ENCODE measurements at places on chromosomes 7 and 10.

DNA sequence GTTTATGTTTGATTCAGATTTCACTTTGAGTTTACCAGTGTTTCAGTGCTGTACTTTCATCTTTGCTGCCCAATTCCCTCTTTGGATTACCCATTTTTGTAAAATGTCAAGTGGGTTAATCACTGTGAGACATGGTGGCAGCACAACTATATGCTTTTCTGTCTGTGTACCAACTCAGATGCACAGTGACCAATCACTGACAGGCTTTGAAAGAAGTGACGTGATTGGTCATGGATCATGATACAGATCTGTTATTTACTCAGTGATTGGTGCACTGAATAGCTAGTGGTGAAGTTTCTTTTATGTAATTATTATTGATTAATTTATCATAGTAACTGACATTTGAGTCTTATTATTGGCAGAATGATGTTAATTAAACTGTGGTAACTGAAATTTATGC lies 126.9 kb downstream of the SDK1 start:
- DNase-seq: no peak

DNA sequence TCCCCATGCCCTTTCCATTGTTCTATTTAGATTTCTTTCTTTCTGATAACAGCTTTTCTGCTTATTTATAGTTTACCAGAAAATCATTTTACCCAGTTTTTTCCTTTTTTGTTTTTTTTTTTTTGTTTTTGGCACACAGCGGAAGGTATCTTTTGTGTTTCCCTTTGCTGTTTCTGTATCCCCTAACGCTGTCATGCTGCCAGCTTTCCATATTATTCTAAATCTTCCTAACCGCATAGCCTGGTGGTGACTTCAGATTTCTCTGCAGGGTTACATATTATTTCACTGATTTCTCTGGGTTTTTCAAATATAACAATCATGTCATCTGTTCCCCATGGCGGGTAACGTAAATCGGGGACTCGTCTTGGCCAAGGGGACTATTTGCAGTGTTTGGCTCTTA lies 4.0 kb upstream of the SLC29A4 start:
- DNase-seq: no peak

GRCh38 chr7:17093461-17093860 lies 205.0 kb upstream of the AHR start:
- no peak for DNase-seq

GRCh38 chr7:127514499-127514898 lies 70.9 kb downstream of the GCC1 start:
- peak; percentile 17 for DNase-seq

DNA sequence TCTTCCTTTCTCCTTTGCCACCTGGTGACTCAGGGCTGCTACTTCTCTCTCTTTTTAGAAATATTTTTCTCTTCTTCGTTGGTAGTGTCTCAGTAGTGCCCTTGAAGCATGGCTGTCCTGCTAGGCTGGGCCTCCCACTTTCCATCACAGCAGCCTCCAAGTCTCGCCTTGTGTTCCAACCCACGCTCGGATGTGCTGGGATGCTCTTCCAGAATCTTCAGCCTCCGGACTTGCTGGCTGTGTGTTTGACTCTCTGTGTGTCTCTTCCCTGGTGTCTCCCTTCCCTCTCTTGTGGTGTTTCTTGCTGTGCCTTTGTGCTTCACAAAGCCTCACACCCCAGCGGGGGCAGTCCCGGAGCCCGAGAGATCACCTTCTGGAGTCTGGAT lies 100.5 kb downstream of the INPP5A start:
- DNase-seq: no peak

DNA sequence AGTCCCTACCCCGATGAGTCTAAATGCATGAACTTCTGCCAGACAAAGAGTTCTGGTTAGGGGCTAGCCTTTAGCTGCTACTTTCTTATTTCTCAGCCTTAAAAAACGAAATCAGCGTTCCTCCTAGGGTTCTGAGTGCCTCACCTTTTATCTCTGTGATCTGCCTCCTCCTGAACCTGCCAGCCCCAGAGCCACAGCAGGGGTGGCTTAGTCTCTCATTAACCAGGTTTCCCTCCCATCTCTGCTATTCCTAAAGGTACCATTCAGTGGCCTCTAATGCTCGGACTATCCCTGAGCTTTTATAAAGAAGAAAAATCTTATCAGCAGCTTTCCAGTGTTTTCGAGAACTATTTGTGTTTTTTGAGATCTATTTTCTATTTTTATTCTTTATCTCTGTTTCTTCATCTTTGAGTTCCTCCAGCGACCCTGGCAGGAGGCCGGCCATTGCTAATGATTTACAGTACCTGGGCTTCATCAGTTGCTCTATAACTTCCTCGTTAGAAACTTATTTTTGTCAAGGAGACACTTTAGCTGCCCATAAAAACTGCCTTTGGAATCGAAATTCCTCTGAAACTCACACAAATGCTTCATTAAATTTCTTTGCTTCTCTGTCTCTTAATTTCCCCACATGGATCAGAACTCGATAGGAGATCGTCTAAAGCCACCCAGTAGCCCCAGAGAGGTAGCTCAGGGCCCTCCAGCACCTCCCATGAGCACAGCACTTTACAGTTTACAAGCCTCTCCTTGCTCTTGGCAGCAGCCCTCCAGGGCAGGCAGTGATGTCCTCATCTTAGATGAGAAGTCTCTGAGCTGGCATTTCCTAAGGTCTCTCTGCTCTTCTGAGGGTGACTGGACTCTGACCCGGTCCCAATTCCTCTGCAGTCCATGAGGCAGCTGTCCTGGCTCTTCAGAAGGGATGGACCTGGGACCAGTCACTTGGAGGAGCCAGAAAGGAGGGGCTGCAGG lies 149.1 kb downstream of the EBF3 start:
- DNase-seq: no peak

- DNase-seq: peak; percentile 20
These were observed 162.9 kb downstream of the FANK1 start for GRCh38 chr10:126059076-126059826.

DNA sequence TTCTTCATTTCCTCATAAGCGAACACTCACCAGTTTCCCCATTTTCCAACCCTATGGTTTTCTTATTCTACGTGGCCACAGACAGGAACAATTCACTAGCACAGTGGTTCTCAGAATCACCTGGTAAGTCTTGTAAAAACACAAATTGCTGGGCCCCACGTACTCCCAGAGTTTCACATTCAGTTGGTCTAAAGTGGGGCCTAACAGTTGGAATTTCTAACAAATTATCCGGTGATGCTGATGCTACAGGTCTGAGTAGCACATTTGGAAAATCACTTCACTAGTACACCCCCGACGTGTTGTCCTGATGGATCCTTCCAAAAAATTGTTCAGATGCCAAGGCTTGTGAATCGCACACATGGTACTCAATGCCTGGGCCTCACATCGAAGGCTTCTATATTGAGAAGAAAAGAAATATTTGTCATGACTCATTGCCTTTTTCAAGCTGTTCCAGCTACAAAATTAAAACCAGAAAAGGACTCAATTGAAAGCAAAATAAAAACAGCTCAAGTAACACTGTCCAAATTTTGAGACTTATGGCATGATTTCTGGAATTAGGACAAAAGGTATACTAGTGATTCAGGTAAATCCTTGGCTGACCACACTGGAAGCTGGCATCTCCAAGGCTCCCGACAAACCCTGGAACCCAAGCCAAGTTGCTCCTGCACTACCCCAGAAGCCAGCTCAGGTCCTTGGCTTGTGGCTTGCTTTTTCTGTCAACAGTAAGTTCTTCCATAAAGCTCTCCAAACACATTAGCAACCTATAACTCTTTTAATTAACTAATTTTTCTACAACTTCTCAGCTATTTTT lies 12.9 kb upstream of the VIM start:
- peak; percentile 69 for DNase-seq

GRCh38 chr10:21174715-21175495 lies 277.8 kb upstream of the NEBL start:
- no peak for DNase-seq

DNA sequence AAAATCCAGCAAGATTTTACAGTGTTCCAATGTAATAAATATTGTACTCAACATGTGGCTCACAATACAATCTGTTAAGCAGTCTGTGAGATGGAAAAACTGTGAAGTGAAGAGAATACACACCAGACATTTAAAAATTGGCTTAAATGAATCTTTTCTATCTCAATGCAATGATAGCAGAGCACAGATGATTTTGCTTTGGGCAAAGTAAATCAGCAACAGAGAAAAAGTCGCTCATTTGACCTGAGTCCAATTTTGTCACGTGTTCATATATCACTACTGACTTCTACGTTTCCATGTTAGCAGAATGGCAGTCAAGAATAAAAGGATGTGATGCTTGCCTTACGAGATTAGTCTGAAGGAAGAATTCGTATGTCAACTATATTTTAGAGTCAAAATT lies 506.7 kb downstream of the POM121L12 start:
- DNase-seq: no peak

- no peak for DNase-seq
These were observed 52.2 kb upstream of the SHH start for GRCh38 chr7:155864271-155864985.

DNA sequence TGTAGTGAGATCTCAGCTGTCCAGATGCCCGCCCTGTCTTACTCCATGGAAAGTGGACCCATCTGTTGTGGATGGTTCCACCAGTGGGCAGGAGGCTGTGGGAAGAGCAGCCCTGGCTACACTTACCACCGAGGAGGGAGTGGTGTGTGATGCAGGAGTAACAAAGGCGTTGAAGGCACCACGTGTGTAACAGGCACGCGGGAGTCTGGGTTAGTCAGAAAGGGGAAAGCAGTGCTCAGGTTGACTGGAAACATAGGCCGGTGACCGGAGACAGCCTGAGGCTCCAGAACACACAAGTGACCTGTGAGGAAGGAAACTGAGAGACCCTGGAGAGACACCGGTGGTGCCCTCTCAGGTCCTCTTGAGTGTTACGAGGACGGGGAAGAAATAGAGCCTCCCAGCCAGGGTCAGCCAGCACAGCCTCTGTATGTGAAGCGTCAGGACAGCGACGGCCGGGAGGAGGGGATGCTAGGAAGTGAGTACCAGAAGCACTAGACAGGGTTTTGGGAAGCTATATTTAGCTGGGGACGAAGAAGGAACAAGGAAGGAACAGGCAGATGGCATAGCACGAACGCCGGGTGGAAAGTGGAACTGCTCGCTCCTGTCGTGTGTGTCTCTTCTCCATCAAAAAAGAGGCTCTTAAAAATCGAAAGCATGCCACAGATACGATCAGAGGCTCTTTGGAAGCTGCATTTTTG lies 51.7 kb downstream of the DAGLB start:
- DNase-seq: no peak

- DNase-seq: peak; percentile 55
These were observed 3.4 kb upstream of the SMARCD3 start for GRCh38 chr7:151251689-151252560.

GRCh38 chr10:32131388-32131787 lies 75.2 kb upstream of the KIF5B start:
- DNase-seq: no peak

GRCh38 chr7:54705436-54705835 lies 53.6 kb downstream of the SEC61G start:
- peak; percentile 85 for DNase-seq

- DNase-seq: peak; percentile 89
These were observed 967 bp upstream of the GLI3 start for GRCh38 chr7:42237811-42238541.

GRCh38 chr7:142898377-142899170 lies 13.0 kb upstream of the TRPV6 start:
- DNase-seq: no peak

GRCh38 chr7:44094883-44095592 lies 9.1 kb upstream of the AEBP1 start:
- no peak for DNase-seq

- peak; percentile 7 for DNase-seq
These were observed 19.9 kb upstream of the LMOD2 start for GRCh38 chr7:123635551-123636359.

DNA sequence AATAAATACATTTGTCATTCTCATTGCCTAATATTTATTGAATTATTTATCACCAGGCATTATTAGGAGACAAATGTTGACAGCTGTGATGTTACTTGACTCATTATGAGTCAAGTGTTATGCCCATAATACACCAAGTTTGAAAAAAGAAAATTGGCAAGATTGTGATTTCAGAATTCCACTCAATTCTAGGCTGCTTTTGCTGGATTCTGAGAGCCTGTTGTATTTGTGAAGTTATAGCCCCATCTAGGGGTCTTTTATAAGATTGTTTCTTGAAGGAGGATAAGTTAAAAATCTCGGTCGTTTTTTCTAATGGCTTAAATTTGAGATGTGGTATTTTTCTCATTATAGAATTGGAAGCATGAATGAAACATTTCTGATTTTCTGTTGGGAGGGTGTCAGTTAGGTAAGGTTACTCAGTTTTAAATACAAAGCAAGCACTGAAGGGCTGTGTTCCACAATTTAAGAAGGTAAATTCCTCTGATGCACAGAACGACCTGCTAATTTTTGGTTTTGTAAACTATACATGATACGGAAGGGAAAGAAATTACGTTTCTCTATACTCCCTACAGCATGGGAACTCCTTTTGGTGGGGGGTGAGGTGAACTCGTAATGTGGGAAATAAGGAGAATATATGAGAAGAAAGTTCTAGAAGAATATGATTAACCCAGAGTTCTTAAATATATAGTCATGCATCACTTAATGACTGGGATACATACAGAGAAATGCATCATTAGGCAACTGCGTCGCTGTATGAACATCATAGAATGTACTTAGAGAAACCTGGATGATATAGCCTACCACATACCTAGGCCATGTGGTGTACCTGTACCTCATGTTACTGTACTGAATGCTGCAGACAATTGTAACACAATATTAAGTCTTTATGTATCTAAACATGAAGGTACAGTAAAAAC lies 2.6 kb downstream of the STK31 start:
- DNase-seq: peak; percentile 38

- no peak for DNase-seq
These were observed 16.8 kb upstream of the MSMB start for GRCh38 chr10:46062723-46063428.

DNA sequence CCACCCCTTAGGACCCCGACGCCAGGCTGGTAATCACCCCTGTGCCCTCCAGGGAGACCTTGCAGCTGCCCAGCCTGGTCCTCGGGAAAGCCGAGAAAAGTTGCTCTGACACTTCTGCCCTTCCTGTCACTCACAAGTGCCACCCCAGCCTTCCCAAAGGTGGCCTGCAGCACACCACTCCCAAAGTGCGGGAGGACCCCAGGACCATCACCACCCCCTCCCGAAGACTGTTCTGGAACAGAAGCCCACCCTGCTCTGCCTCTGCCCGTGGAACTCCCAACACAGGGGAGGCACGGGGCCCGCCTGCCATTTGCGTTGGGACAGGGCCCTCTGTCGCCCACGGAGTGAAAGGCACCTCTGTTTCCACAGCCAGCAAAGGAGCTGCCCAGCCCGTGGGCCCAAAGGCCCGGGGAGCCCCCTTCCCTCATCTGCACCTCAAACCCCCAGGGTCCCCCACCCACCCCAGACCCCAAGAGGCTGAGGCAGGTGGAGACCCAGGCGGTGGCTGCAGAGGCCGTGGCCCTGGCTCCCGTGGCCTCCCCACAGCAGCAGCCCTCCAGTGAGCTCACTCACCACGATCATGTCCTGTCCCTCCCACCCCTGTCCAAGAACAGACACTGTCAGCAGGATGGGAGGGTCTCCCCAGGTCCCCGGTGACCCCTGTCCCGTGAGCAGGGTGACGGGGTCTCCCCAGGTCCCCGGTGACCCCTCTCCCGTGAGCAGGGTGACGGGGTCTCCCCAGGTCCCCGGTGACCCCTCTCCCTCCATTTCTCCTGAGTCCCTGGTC lies 47.8 kb upstream of the PPP2R2D start:
- DNase-seq: no peak

GRCh38 chr7:20374399-20374798 lies 43.7 kb downstream of the ITGB8 start:
- no peak for DNase-seq
